Retina (tissue), 1 donor: ENCODE measurements at places on chromosomes 11 and 22.

DNA sequence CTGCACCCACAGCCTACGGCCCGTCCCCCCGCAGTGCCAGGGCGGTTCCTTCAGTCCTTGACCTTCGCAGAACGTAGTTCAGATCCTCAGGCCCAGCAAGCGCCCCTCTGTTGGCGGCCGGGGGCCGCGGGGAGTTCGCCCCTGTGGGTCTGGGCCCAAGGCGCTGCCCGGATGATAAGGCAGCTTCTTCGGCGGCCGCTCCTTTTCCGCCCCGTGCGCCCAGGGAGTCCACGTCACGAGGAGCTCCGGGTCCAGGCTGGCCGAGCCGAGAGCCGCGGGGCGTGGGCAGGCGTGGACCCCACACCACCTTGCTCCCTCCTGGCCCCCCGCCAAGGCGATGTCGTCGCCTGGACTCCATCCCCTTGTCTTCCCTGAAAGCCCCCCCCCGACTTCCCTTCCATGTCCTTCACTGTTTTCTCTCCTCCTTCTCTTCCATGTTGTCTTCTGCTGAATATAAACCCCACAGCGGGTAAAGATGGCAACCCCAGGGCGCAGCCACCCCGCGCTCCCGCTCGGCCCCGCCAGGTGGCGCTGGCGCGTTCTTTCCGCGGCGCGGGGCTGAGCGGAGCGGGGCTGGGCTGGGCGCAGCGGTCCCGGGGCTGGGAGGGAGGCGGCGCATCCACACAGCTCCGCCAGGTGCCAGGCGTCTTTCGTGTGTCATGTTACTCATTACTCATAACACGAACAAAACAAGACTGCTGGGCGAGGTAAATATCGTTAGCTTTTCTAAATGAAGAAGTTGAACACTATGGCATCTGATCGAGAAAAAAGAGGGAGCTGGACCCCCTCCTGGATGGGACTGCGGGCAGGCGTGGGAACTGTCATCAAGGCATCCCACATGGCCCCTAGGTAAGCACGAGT is 321.0 kb downstream of the NTM start:
- peak; percentile 68 for DNase-seq

DNA sequence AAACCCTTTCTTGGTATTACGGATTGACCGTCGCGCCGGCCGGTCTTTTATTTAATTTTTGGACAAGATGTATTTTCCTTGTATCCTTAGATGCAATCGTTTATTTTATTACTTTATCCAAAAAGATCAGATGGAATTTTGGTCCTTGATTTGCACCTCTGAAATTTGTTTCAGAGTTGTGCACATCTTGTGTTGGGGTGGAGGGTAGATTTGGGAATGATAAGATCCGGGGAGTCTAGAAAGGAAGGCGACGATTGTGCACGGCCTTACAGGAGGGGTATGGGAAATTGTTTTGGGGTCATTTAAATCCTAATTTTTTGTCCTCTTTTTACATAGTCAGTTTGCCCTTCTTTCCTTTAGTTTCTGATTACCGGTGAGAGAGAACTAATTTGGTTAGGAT is 1.4 kb downstream of the KDM2A start:
- DNase-seq = no peak

- peak; percentile 63 for DNase-seq
Measured at GRCh38 chr22:49962012-49962750, 1.6 kb downstream of the PIM3 start.

DNA sequence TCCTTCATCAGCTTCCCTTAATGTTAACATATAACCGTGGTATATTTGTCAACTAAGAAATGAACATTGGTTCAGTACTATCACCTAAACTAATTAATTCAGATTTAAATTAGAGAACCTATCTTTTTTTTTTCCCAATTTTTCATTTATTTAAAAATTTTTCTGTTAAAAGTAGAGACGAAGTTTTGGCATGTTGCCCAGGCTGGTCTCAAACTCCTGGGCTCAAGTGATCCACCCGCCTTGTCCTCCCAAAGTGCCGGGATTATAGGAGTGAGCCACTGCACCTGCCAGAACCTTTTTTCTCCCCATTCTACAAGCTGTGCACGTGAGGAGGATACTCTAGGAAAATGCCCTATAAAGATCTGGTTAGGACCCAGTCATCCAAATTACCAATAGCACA is 3.6 kb downstream of the EI24 start:
- DNase-seq = no peak

DNA sequence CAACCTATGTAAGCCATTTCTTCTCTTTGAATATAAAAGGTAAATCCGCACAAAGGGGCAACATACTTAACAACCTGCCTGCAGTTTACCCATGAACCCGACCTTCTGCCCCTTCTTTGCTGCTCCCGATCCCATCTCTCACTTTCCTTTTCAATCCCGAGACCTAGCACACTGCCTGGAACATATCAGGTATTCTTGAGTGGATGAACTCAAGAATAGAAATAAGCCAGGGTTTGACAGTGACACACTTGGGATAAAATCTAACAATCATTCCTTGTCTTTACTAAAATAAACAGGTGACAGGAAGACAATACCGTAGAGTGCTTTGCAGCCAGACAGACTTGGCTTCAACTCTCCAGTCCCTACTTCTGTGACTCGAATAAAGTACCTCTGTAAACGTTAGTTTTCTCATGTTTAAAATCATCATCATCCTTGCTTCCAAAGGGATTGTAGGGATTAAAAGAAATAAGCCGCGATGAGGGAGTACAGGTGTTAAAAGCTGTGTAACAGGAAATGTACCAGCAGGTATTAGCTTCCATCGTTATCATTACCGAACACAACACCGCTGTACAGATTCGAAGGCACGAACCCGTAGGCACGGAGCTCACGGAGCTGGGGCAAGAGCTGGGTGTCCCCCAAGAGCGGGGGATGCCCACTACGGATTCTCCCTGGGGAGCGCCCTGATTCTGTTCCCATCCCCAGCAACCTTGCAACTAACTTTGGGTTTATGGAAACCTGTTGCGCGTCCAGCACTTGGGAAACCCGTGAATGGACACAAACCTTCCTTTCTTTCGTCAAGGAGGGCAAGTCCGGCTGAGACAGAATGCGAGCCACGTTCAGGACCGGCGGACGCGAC is 720 bp downstream of the UFD1 start:
- no peak for DNase-seq

- no peak for DNase-seq
Measured at GRCh38 chr11:21472261-21472660, 720.6 kb upstream of the ANO5 start.

- no peak for DNase-seq
Measured at GRCh38 chr11:127274328-127274676, 273.7 kb upstream of the KIRREL3 start.

DNA sequence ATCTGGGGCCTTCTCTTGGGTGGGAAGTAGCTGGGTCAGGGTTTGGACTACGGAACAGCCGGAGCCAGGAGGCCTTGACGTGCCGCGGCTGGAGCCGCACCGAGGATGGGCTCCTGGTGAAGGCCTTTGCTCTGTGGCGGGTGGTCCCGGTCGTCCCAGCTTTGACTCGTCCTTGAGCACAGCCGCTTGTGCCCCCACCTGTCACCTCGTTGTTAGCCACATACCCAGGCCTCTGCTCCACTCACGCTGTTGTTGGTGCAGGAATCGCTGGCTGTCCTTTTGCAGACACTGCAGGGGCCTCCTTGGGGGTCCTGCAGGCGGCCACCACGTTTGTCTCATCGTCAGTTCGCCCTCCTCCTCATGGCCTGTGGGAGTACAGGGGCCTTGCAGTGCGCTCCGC is 17.1 kb downstream of the PHRF1 start:
- DNase-seq = no peak

- DNase-seq = no peak
Measured at GRCh38 chr11:61139387-61139786, 21.8 kb downstream of the VPS37C start.

GRCh38 chr11:63478896-63479295 is 12.1 kb downstream of the PLAAT5 start:
- DNase-seq = peak; percentile 72

- no peak for DNase-seq
Measured at GRCh38 chr11:45436118-45436517, 150.0 kb upstream of the SYT13 start.

DNA sequence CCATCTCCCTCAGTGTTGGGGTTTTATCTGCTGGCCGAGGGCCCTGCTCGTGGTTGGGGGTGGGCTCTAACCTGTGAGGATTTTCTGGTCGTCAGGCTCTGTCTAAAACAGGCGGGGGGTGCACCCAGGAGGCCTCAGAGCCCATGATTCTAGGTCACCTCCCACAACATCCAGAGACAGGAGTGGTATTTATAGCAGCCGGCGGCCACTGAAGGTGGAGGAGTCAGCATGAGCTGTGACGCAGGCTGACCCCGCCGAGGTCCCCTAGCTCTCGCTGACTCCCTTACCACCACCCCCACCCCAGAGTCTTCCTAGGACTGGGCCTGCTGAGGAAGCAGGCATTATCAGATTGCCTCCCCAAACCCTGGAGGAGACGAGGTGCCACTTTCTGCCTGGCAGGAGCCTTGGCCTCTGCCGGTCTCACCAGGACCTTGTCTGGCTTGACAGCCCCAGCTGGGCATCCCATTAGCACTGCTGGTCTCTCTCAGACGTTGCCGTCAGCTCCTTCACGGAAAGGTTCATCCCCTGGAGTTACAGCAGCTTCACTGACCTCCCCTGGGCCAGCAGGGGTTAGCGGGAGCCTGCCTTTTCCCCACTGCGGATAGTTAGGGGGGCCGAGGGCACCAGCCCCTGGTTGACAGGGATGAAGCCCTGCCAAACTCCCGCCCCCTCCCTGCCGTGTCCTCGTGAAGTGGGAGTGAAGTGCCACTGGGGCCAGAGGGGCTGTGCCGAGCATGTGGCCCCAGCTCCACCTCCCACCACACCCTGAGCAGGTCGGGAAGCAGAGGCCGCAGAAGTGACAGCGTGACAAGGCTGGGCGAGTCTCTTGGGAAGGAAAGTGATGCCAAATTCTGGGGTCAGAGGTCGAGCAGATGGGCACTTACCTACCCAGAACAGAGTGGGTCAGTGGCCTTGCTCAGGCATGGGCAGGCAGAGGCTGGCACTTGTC is 26.5 kb downstream of the DAGLA start:
- no peak for DNase-seq

GRCh38 chr11:61473370-61474012 is 35.1 kb upstream of the LRRC10B start:
- no peak for DNase-seq

DNA sequence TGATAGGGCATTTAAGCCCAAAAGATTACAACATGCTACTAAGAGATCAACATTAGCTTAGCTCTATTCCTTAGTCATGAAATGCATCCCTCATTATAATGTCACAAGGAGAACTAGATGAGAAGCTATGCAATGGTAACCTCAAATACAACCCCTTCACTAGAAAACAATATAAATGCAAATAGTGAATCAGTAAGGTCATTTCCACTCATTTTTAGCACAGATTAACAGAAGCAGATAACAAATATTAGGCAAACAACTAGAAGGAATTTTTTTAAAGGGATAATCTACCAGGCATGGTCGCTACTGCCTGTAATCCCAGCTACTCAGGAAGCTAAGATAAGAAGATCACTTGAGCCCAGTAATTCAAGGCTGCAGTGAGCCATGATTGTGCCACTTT is 28.2 kb downstream of the SIK3 start:
- DNase-seq = no peak

DNA sequence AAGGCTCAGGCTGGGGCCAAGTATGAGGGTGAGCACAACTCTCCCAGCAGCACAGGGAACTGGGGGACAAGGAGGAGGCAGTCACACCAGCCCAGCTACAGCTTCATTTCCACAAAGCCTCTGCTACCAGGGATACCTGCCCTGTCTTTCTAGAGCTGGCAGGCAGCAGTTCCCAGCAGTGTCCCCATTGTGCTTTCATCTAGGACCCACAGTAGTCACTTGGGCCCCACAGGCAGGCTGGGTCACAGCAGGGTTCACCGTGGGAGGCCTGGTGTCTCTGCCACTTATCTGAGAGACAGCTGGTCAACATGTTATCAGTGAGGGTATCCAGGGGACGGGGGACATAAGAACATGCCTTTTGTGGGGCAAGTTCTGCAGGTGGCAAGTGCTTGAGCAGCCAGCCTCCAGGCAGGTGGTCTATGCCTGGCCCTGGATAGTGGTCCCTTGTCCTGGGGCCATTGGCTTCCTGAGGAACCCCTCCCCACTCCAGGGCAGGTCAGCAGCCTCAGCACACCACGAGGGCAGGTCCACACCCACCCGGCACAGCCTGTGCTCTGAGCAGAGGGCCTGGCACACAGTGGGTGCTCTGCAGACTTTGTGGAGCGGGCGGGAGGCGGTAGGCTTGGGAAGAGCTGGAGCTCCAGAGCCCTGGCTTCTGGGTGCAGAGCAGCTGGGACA is 29.9 kb downstream of the GNAZ start:
- no peak for DNase-seq

GRCh38 chr11:110492321-110492685 is 62.6 kb downstream of the FDX1 start:
- no peak for DNase-seq

GRCh38 chr22:45997077-45997776 is 20.3 kb upstream of the WNT7B start:
- peak; percentile 49 for DNase-seq

GRCh38 chr11:69554849-69555248 is 73.4 kb downstream of the LINC01488 start:
- DNase-seq = peak; percentile 30

DNA sequence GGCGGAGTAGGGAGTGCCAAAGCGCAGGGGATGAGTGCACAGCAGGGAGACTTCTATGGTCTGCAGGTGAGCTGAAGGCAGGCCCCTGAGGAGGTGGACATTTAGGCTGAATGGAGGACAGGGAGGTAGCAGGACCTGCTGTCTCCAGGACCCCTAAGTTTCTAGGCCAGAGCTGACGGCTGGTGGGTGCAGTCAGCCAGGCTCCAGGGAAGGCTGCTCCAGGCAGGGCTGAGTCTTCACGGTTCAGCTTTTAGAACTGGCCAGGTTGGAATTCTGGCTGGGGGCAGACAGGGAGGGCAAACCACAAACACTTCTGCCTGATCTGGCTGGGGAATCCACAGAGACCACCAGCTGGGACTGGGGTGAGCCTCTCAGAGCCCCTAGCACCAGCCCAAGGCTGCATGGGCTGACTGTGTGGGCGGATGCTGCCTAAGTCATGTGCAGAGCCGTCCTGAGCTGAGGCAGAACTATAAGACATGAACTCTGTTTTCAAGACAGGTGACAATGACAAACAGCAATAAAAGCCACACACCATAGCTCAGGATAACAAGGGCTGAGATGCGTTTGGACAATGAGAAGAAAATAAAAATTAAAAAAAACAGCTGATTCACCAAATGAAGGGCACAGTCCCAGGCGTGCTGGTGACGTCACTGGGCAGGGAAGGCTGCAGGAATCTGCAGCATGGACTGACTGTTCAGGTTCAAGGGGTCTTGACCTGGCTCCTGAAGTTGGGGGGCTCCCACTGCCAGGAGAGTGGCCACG is 10.4 kb upstream of the MALAT1 start:
- DNase-seq = peak; percentile 32
